ENCODE measurements at places on chromosomes 1 and 21. TPM values are rescaled to one million over a fixed set of nuclear protein-coding genes. Genes with fewer than 3 reads are reported as not detected.

LAD1 gene
- total RNA-seq: 18.0 TPM

KIAA0040 gene
- 160 TPM for total RNA-seq

DNA sequence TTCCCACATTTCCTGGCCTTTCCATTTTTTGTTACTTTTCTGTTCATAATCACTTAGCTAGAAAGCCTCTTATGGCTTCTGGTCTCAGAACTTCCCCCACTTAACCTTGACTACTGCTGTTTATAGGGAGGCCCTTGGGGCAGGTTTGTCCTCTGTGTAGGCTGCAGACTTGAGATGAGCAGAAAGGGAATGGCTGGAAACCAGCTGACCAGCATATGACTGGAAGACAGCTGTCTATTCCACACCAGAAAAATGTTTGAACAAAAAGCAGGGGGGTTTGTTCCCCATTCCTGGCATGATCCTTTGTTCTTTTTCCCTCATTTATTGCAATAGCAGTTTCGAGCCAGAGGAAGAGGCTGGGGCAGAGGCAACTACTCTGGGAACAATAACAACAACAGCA, 4.9 kb upstream of the SH3D21 start:
- DNase-seq: peak; percentile 12

DNA sequence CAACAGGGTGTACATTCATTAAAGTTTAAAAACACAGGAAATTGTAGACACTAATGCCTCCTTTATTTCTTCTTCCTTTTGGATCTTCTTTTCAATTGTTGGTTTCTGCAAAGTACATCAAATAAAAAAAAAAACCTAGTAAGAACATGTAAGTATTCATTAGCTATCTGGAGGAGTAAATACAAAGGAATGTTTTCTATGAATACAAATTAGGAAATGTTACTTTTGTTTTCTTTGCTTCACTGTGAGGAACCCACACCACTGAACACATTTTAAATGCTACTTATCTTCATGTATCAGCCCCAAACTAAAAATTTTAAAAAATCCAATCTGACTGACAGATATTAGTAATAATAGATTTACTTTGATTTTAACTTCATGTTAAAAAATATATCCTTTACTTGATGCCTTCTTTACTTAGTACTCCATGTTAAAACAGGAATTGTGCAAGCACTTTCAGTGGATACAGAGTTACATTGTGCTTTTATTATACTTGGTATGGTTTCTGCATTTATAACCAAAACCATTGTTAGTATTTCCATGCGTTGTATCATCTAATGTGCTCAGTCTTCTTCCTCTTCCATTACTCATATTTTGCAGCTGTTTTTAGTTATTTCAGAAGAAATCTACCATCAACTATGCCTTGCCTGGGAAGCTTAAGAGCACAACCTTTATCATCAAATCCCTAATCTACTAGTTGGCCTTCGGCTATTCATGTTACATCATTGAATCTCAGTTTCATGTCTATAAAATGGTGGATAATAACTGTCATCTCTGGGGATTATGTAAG, 236.9 kb upstream of the DPYD start:
- DNase-seq: no peak

DNA sequence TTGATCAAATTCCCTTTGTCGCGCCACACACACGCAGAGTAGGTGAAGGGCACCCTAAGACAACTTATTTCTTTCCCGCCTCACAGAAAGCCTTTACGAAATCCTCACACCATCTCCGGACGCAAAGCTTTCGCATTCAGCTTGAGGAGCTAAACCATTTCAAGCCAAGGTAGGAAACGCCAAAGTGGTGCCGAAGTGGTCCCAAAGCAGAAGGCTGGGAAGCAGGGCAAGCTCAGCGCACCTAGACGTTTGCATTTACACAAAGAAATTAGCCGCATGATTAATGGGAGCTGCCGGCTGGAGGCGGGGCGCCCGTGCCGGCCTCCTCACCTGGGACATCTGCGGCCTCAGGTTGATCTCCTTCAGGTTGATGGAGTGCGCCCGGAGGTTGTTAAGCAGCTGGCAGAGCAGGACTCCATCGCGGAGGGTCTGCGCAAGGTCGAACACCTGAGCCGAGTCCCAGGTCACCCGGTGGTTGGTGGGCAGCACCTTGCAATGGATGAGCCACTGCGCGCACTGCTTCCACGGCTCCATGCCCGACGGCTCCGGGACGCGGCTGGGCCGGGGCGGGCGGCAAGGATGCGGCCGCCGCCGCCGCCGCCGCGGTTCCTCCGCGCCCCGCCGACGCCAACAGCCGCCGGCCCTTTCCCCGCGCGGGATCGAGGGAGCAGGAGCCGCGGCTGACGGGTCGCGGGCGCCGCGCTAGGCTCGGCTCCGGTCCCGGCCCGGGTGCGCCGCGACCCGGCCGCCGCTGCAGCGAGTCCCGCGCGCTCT, 457 bp downstream of the VAV3 start:
- no peak for DNase-seq

DNA sequence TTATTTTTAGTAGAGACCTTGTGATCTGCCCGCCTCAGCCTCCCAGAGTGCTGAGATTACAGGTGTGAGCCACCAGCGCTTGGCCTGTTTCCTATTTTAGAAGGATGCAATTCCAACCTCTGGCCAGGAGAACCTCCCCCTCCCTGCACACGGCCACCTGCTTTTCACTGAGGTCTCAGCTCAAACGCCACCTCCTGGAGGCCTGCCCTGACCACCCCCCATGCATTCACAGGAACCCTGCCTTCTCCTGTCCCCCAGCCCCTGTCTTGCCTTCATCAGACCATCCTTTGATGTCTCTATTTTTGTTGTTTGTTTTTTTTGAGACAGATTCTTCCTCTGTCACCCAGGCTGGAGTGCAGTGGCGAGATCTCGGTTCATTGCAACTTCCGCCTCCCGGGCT, 2.3 kb downstream of the SRM start:
- no peak for DNase-seq

DNA sequence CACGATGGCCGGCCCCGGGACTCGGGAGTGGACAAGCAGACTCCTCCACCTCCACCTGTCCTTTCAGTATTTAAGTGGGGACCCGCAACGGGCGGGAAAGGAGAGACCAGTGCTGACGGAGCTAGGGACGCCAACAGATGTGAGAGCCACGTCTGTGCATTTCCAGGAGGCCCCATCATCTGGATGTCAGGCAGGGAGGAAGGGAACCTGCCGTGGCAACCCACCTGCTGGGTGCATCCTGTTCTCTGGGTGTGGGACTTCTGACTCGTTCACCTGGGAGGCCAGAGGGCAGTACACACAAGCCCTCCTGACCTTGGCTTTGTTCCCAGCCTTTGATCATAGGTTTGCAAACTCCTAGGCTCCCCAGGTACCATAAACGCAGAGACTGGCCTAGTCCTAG, 5.6 kb upstream of the PCBP3 start:
- no peak for DNase-seq

GRCh38 chr1:94303005-94303404, 65.6 kb upstream of the ARHGAP29 start:
- no peak for DNase-seq

DNA sequence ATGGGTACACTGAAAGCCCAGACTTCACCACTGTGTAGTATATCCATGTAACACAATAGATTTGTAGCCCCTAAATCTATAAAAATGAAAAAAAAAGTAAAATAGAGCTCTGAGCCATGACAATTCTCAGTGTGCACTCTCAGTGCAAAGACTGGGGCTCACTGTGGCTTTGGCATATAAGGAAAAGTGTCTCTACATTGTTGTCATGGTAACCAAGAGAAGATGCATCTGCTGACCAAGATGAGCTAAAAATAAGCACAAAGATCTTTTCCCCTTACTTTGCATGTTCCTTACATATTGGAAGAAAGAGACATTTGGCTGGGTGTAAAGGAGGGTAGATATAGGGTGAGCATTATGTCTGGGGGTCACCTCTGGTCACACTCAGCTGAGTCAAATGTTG, 12.0 kb downstream of the PGLYRP4 start:
- DNase-seq: no peak

- DNase-seq: no peak
Measured at GRCh38 chr1:202187041-202187671, 6.4 kb upstream of the LGR6 start.

FCAMR gene
- total RNA-seq: not detected

GRCh38 chr1:93869653-93870052, 9.4 kb downstream of the DNTTIP2 start:
- DNase-seq: no peak

DNA sequence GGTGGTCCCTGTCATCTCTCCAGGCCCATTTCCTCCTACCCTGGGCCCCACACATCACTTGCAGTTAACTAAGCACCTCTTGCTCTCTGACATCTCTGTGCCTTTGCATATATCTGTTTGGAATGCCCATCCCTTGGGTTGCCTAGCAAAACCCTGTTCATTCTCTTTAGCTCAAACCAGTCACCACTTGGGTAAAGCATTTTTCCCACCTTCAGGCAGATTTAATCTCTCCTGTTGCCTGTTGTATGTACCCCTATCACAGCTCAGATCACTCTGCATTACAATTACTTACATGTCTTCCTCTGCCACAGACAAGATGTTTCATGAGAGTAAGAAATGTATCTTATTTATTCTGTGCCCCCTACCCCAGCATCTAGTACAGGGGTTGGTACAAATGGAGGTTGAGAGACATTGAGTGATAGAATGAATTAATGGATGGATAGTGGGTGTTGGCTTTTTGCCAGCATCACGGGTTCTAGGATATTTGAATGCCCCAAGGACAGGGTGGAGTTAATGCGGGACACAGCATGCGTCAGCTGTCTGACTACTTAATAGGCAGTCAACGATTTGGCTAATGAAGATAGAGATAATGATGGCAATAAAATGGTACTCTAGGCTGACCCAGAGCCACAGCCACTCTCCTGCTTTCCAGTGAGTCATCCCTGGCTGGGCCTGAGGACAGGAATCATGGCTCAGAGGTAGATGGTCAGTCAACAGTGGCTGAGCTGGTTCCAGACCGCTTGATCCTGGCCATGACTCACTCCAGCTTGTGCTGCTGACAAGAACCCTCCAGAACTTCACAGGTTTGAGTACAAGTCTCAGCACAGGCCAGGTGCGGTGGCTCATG, 6.5 kb downstream of the NR0B2 start:
- DNase-seq: peak; percentile 71

GRCh38 chr1:62040450-62040849, 154.2 kb upstream of the L1TD1 start:
- no peak for DNase-seq

DNA sequence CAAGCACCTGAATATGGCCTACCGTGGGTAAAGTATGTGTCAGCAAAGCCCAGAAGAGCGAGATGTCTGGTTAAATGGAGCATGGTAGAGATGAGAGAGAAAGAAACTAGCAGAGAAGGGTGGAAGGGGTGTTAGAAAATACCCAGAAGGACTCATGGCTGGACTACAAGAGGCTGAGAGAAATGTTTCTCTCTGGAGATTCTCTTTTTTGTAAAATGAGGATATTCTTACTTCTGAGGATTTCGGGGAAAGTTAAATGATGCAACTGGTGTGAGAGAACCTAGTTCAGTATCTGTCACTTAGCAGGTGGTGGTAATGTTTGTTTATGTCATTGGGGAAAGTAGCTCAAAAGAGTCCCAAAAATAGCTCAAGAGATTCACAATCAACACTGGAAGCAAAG, 7.2 kb upstream of the EPS15 start:
- no peak for DNase-seq

DNA sequence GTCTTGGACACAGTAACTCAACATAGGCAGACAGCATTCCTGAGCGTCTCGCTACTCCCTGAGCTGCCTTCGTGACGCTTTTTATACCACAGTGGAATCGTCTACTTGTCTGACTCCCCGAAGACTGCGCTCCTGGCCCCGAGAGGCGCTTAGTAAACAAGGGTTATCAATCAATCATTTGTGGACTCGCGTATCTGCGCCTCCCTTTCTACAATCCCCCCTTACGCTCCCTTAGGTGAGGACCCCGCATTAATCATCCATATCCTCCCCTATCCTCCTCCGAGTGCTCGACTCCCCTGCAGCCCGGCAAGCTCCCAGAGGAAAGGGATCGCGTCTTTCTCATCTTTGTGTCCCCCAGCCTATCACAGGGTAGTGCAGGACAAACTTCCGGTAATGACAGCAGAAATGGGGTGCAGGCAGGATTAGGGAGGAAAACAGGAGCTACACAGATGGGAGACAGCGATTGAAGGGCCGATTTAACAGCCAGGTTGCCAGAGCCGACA, 522 bp downstream of the TMEM59 start:
- no peak for DNase-seq

- no peak for DNase-seq
Measured at GRCh38 chr21:20341431-20341830, 656.8 kb upstream of the NCAM2 start.

DNA sequence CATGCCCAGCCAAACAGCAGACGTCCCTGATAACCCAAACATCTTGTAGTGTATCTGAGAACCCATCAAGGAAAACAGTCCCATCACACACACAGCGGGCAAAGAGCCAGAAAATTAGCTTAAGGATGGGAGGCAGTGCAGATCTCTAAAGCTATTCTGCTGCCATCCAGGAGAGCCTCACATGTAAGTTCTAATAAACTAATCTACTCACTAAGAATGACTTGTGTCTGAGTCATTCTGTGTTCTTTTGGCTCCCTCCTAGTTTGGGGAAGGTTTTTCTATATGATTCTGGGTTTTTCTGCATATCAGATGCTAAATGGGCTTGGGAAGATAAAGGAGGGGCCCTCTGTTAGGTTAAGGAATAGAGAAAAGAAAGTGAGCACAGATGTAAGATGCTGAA, 162.8 kb downstream of the HUNK start:
- DNase-seq: no peak

- DNase-seq: no peak
Measured at GRCh38 chr1:223355699-223356098, 8.3 kb downstream of the SUSD4 start.

B3GALT5 gene
- total RNA-seq: not detected

- no peak for DNase-seq
Measured at GRCh38 chr1:221714227-221715152, 27.4 kb downstream of the DUSP10 start.
